NCI-H460 (cell line): ENCODE measurements at places on chromosomes 6 and 20. TPM values are rescaled to one million over a fixed set of nuclear protein-coding genes. Genes with fewer than 3 reads are reported as not detected.
A peak's percentile ranks its signal among the peaks of the same experiment; 100 is the strongest.

- DNase-seq, result peak; percentile 60
These were observed 45.9 kb downstream of the RIPOR3 start for GRCh38 chr20:50645253-50646068.

DNA sequence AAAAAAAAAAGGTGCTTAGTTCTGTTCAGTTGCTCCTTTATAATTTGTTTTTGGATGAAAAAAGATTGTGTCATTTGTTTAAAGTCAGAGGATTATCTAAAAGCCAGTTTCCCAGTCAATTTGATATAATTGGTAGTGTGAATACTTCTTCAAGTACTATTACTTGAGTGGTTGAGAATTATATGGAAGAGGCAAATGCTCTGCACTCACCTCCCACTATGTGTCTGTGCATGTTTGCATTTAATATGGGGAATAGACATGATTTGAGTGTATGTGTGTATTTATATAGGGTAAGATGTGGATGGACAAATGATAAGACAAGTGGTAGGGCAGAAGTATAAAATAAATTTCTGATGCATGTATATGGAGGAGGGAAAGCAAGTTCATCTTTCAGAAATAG is 15.8 kb downstream of the GJA1 start:
- DNase-seq, result no peak

DNA sequence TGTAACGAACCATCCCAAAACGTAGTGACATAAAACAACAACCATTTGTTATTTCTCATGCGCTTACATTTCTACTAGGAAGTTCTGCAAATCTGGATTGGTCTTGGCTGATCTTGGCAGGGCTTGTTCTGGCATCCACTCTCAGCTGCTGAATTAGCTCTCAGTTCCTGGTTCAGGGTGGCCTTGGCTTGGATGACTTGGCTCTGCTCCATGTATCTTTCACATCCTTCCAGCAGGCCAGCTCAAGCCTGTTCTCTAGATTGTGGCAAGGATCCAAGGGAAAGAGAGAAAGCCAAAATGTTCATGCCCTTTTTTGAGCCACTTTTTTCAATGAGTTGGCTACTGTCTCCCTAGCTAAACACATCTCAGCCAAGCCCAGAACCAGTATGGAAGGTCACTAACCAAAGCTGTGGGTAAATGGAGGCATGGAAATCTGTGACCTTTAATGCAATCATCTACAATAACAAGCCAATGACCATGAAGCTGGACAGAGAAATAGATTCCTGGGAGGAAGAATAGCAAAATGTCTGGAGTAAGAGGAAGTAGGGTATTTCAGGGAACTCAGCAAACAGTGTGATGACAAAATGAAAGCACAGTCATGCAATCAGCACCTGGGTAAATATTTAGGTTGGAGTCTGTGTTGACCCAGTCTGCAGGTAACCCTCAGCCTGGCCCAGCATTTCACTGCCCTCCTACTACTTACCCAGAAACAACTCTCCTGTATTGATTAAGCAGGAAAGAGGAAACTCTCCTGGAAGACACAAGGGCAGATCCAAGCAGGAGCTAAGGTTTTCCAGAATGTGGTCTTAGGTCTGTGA is 32.7 kb upstream of the SNAP25 start:
- no peak for DNase-seq

GRCh38 chr20:52948491-52948890 is 23.7 kb upstream of the TSHZ2 start:
- DNase-seq, result no peak

DNA sequence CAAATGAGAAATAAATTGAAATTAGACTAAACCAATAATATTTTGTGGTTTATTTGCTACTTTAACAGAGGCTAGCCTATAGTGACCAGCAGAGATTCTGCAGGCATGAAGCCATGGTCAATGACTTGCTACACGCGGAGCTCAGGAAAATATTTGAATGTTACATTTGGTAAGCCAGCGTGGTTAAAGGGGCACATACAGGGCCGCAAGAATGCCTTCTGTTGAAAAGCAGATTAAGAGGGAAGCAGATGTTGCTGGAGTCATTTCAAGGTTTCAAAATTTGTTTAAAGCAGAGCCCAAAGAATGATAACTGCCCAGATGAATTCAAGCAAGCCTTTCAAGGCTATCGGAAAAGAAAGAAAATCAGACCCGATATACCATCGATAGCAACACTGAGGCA is 294.3 kb upstream of the MAN1A1 start:
- DNase-seq, result no peak

DNA sequence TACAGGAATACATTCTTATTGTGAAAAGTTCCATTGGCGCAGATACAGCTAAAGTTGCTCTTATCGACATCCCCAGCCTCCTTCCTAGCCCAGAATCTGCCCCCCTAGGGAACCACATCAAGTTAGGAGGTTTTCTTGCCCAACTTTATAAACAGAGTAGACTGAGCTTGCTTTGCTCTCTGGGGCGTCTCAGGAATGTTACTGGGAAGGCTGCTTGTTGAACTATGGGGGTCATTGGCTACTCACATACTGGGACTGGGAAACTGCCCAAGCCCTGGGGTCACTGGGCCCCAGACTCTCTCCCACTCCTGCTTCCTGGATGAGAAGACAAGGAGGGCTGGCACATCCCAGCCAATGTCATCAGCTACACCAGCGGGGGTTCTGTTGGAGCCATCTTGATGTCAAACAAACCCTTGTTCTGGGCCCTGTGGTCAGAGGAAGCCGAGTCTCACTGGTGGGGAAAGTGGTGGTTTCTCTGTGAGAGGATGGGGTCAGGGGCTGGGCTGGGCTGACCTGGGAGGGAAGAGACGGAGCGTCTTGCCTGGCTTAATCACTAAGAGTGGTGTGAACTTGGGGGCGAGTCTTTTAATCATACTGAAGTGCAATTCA is 26.0 kb downstream of the BPIFB4 start:
- DNase-seq, result no peak

CTAGE9 gene
- not detected in 2 replicates for total RNA-seq

RING1 gene
- 8.7 and 10.8 TPM in 2 replicates for total RNA-seq

DNA sequence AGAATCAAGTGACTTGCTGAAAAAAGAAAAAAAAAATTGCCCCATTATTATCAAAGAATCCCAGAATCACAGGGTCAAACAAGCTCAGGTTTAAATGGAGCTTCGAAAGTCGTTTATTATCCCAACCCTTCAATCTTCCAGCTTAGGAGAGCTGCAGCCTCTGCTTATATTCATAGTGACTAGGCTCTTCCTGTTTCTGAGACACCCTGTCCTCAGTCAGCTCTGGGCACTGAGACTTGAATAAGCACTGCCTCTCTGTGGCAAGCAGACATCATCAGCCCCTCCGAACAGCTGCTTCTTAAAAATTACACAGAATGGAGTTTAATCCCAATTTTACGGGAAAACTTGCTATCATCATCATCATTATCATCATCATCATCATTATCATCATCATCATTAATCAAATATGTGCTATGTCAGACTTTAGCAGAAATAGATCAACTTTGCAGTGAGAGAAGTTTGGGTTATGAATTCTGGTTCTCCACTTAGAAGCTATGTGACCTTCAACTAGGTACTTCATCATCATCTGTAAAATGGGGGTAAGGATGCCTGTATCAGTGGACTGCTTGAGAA is 614.0 kb upstream of the SYNCRIP start:
- no peak for DNase-seq

OXT gene
- not detected in 2 replicates for total RNA-seq

DNA sequence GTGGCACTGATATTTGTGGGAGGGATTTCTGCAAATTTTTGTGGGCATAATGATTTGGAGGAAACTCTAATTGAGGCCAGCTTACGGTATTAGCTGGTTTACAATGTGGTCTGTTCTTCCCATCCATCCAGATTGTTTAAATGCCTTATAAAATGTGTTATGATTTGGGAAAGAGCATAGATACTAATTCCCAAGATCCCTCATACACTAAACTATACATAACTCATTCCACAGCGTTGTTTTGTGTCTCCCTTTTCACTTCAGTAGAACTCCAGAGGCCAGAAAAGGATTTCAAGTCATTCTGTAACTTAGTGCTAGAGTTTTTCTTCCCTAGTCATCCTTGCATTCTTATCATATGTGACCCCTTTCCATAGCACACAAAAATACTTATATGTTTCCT is 292.6 kb upstream of the NT5E start:
- no peak for DNase-seq

GRCh38 chr6:112485120-112485826 is 138.1 kb downstream of the RFPL4B start:
- DNase-seq, result no peak

GRCh38 chr20:8547035-8547650 is 415.1 kb downstream of the PLCB1 start:
- no peak for DNase-seq

GLP1R gene
- not detected in 2 replicates for total RNA-seq

PGC gene
- total RNA-seq, result not detected in 2 replicates

DNA sequence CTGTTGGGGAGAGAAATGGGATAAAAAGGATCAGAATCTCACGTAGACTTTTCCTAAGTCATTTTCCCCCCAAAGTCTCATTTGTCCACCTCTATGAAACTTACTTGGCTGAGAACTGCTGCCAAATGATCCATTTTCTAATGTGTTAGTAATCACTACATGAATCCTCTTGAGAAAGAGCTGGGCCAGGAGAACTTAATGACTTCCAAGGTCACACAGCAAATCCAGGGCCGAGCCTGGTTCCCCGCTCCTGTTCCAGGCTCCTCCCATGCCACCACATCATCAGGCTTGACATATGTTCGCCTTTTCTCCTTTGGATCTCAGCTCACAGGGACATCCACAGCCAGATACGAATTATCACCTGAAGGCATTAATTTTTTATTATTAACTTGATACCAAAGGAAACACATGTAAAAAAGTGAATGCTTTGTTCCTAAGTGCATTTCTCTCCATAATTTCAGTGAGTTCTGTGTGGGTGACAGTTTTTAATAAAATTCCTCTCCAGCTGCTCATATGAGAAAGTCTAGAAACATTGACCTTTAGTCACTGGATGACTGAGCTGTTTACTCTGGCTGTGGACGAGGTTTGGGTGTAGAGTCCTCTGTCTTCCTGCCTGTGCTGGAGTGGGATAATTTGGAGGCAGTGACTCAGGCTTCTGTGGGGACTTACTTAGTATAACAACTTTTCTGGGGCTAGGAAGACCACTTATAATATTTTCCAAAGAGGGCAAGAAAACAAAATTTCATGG is 276.3 kb downstream of the PAX1 start:
- peak; percentile 56 for DNase-seq

GRCh38 chr20:47326658-47327268 is 29.7 kb downstream of the ZMYND8 start:
- DNase-seq, result no peak

- no peak for DNase-seq
These were observed 75.3 kb downstream of the ERMARD start for GRCh38 chr6:169826697-169827096.

- DNase-seq, result no peak
These were observed 267.4 kb upstream of the THEMIS start for GRCh38 chr6:128168244-128168643.

GRCh38 chr20:5031206-5031557 is 29.9 kb upstream of the SLC23A2 start:
- DNase-seq, result no peak

IFNGR1 gene
- 25.5 and 29.4 TPM in 2 replicates for total RNA-seq

RAB32 gene
- 41.9 and 48.5 TPM in 2 replicates for total RNA-seq
